Islet precursor cell (in vitro differentiated cells): ENCODE measurements at places on chromosomes 12 and 14.

DNA sequence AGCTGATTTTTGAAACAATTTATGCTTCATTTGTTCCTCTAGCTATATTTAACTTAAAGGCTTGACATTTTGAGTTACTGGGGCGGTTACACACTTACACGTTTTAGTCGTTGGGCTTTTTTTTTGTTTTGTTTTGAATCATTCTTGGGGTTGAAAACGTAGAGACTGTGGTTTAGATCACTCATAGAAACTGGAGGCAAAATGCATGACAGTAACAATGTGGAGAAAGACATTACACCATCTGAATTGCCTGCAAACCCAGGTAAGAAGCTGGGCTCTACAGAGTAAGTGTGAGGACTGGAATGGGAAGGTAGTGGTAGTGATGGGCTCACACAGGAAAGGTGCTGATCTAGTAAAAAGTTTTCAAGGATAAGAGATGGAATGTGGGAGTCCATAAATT lies at the start of gene CLEC2D:
TSS of gene CLEC2D (plus strand) at position 180 of the 400 bp plus-strand sequence. CDS start at position 202, 22 bp downstream.
- DNase-seq, result no peak

DNA sequence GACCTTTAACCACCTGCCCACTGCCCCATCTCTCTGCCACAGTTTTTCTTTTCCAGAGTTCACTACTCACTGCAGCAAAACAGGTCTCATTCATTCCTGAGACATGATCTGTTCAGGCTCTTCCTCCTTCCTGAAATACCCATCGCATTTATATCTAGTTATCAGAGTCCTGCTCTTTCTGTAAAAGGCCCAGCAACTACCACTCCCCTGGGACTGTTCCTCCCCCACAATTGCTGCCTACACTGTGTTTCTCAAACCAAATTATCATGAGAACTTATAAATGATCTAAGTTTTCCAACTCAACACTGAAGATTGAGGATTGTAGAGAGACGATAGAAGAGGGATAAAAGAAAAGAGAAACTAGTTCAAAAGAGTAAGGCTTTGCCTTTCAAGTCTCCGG lies 40.8 kb upstream of the EPS8 start:
- no peak for DNase-seq

DNA sequence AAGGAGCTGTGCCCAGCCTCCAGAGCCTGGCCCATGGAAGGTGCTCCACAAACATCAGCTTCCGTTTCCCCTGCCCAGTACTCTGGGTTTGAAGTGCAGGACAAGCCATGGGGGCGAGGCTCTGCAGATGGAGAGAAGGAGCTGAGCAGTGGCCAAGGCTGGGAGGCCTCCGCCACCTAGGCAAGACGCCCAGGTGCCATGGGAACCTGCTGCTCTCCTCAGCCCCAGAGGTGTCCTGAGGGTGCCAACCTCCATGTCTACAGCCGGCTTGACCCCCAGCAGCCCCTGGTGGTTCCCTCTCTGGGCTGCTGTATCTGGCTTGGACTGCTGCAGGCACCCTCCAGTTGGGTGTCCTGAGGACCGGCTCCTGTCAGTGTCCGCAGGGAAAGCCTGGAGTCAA lies 12.4 kb downstream of the KRT71 start:
- DNase-seq, result no peak

- no peak for DNase-seq
Observed at GRCh38 chr14:64518229-64518628, 13.7 kb downstream of the ZBTB1 start.

DNA sequence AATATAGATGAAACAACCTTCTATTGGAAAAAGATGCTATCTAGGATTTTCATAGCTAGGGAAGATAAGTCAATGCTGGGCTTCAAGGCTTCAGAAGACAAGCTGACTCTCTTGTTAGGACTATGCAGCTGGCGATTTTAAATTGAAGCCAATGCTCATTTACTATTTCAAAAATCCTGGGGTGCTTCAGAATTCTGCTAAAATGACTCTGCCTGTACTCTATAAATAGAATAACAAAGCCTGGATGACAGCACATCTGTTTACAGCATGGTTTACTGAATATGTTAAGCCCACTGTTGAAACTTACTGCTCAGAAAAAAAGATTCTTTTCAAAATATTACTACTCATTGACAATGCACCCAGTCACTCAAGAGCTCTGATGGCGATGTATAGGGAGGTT lies 155.1 kb downstream of the PIK3C2G start:
- no peak for DNase-seq

DNA sequence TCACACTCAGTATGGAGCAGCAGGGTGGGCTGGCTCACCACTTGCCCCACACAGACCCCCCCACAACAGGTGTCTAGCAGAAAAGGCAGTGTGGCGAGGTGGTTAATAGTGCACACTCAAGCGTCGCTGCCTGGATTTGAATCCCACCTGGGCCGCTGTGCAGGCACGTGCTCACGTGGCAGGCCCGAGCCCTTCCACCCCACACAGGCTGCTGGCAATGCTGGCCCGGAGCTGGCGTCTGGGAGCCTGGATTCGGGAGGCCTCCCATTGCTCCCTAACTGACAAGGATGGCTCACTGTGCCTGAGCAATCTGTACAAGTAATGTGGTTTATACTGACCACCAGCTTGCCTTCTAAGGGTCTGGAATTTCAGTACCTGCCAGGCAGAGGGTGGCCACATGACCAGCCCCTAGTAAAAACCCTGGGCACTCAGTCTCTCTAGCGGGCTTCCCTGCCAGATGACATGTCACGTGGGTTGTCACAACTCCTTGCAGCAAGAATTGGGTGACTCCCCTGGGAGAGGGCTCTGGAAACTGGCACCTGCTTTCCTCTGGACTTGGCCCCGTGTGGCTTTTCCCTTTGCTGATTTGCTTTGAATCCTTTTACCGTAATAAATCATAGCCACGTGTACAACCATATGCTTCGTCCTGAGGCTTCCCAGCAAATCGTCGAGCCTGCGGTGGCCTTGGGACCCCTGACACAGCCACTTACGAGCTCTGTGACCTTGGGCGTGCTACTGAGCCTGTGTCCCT lies 72.8 kb downstream of the SCARB1 start:
- no peak for DNase-seq

- no peak for DNase-seq
Observed at GRCh38 chr14:91374879-91375702, 42.5 kb downstream of the CCDC88C start.

DNA sequence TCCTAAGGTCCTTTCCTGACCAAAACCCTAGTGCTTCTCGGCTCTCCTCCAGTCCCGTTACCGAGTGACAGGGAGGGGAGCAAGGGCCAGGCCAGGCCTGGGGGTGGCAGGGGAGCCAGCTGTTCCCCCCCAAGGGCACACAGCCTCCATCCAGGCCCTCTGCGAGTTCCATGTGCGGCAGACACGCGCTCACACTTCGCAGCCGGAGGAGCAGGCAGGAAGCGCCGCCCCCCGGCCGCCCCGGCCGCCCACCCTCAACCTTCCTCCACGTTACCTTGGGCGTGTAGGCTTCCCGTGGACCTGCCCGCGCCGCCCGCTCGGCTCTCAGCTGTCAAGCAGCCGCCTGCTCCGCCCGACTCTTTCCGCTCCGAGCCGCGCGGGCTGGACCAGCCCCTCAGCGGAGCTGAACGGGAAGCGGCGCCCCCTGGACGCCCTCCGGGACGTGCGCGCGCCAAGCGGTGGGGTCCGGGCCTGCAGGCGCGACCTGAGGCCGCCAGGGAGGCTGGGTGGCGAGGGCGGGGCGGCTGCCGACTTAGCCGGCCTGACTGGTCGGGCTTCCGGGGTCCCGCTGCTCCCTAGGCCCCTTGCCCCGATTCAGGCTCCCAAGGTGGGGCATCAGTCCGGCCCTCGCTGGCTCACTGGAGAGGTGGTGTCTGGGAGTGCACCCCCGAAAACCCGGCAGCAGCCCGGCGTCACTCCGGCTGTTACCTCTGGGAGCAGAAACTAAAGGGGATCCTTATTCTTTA lies at the start of gene CRACR2A:
TSS of gene CRACR2A (minus strand) at position 369 of the 746 bp plus-strand sequence. CDS start 56,110 bp downstream, outside the sequence.
- DNase-seq, result peak; percentile 95

DNA sequence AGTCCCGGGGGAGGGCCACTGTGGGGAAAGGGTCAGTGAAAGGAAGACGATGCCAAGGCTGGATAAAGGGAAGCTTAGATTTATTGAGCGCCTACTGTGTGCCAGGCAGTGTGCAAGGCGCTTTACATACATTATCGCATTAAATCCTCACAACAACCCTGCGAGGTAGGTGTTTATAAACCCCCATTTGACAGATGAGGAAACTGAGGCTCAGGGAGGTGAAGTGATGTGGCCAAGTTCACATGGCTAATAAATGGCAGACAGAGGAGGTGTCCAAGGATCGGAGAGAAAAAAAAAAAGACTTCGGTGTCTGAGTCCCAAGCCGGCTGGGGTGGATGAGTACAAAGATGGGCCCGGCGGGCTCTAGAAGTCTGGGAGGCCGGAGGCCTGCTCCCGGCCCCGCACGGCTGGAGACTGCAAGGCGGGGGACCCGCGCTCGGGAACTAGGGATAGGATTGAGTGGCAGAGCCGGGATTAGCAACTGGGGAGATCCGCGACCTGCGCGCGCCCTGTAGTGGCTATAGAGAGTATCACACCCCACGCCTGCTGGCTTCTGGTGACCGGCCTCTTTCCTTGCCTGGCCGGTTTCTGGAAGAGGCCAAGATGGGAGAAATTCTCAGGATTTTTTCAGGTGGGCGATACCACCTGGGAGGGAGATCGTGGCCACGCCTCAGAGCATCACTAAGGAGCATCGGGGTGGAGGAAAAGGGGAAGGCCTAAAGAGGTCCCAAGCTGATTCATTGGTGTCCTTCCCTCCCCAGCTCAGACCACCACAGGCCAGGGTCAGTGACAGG lies 3.9 kb downstream of the DDN start:
- DNase-seq, result peak; percentile 98

DNA sequence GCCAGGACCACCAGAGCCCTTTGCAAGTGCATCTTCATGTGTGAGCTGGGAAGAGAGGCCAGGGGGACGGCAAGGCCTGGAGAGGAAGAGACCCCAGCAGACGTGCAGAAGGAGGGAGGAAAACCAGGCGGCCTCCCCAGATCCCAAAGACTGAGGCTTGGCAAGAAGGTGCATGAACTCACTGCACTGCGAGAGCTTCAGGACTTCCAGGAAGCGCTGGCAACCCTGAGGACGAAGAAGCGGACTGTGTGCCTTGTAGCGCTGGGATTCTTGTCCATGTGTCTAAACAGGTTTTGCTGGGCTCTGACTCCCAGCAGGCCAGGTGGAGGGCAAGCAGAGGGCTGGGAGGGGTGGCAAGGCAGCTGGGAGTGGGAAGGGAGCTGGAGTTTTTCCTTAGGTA lies 939 bp downstream of the TGFB3 start:
- DNase-seq, result peak; percentile 67

GRCh38 chr12:115260762-115261675 lies 577.0 kb upstream of the TBX3 start:
- peak; percentile 67 for DNase-seq

DNA sequence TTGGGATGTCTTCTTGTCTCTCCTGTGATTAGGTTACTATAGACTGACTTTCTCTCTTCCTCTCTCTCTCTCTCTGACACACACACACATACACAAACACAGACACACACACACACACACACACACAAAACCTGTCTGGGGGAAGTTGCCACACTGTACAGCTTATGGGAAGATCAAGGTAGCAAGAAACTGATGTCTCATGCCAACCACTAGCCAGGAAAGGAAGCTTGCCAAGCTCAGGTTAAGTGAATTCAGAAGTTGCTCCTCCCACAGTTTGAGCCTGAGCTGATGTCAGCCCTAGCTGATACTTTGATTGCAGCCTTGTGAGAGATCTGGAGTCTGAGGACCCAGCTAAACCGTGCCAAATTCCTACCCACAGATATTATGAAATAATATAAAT lies 67.1 kb downstream of the PPFIA2 start:
- DNase-seq, result no peak

DNA sequence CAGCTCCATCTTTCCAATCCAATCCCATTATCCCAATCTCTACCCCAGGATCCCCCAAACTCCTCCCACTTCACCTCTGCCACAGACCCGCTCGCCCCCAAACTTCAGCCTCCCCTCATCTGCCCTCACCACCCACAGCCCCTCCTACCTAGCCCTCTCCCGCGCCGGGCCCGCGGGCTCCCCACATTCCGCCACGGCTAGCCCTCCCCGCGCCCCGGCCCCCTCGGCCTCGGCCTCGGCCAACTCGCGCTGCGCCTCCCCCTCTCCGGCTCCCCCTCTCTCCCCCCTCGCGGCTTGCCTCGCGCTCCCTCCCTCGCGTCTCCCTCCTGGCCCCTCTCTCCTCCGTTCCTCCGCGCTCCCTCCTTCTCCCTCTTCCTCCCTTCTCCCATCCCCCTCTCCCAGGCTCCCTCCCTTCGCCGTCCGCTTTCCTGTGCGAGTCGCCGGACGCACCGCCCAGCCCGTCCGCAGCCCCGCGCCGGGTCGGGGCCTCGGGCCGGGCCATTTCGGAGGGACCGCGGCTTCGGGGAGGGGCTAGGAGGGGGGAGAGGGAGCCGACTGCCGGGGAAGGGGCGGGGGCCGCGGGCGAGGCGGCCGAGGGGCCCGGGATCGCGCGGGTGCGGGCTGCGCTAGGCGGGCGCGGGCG lies at the start of gene ATN1:
TSS of gene ATN1 (plus strand) at position 581 of the 643 bp plus-strand sequence. CDS start 6,043 bp downstream, outside the sequence.
- peak; percentile 92 for DNase-seq

DNA sequence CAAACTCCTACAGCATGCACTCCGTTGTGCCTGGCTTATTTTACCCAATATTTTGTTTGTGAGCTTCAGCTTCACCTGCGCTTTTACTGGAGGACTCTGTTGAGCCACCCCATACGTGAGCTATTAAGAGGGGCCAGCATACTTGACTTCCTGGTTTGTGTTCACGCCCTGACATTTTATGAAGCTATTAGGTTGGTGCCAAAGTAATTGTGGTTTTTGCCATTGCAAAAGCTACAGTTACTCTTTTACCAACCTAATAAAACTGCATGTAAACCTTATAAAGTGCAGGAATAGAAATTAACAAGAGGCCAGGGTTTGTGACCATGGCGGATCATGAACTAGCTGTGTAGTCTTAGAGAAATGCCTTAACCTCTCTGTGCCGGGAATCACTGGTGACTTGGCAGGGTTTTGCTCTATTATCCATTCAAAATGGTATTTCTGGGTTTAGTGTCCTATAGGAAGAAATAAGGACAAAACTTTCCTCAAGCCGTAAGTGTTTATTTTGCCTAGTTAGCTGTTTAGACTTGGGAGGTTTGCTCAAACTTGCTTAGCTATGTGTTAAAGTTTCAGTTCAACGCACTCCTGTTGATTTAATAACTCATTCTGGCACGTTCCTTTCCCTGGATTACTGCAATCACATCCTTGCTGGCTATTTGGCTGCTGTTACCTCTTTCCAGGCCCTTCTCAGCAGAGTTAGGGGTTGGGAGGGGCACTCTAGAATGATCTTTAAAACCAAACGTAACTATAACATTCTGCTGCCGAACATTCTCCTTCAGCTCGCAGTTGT lies 1027.6 kb downstream of the BCL11B start:
- DNase-seq, result no peak
